Stimulated activated CD8-positive, alpha-beta memory T cell treated with anti-CD3 and anti-CD28 coated beads, Interleukin-15, amount 100 ng/mL, for 24 hours (primary cell): ENCODE measurements at places on chromosomes 6 and 20.

- no peak for DNase-seq
Observed at GRCh38 chr20:36507746-36508145, 33.6 kb upstream of the MYL9 start.

DNA sequence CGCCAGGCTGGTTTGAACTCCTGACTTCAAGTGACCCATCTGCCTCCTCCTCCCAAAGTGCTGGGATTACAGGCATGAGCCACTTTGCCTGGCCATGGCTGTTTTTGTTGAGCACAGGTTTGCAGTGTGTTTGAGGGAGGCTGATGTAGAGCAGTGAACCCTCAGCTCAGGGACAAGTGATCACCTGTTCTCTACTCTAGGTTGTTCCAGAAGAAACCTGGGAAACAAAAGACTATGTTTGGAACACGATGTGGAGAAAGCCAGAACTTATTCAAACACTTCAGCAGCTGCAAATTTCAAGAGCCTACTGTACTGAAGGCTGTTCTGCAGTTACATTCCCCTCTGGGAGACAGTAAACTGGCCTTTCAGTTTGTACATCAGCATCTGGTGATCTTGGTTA, 4.7 kb downstream of the TULP1 start:
- DNase-seq = no peak

DNA sequence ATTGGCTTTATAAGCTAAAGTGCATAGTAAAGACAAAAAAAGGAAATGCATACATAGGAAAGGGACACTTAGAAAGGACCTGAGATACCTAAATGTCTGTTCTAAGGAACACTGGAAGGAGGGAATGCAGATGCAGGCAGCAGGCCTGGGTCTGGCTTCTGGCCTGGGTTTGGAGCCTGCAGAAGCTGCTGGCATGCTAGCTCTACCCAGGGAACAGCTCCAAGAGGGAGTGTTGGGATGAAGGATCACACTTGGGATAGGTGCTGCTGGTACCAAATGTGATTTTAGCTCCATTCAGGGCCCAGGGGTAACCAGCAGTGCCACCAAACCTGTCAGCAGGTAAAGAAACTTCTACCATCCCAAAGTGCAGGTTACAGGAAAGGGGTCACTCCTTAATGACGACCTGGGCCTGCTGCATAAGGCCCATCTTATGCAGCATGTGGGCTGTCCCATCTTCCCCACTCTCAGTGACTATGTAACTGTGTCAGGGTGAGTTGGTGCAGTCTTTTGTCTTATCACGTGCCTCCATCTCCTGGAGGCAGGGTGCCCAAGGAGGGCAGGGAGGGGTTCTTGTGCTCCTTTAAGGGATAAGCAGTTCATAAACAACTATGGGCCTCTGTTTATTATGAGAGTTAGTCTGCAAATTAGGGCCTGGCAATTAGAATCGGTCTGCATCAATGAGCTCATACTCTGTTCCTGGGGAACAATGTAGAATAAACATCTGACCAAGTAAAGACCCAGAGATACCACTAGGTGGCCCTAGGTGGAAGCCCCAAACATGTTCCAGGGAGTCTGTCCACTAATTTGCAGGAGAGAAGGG, 26.9 kb downstream of the DDX27 start:
- no peak for DNase-seq

DNA sequence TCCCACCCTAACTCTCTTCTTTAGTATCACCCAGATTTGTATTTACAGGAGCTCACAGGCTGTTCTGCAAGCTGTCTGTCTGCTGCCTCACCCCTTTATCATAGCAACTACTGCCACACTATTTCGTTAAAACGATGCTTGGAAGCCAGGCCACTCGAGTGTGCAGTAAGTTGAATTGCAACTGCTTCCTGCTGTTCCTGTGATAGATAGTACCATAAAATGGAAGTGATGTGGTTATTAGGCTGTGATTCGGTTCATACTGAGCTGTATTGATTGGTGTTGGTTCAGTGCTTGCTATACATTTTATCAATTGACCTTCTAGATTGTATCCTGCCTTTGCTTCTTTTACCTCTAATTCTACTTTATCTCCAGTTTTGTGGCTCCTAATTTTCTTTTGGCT, 325.4 kb downstream of the RNF144B start:
- DNase-seq = no peak

DNA sequence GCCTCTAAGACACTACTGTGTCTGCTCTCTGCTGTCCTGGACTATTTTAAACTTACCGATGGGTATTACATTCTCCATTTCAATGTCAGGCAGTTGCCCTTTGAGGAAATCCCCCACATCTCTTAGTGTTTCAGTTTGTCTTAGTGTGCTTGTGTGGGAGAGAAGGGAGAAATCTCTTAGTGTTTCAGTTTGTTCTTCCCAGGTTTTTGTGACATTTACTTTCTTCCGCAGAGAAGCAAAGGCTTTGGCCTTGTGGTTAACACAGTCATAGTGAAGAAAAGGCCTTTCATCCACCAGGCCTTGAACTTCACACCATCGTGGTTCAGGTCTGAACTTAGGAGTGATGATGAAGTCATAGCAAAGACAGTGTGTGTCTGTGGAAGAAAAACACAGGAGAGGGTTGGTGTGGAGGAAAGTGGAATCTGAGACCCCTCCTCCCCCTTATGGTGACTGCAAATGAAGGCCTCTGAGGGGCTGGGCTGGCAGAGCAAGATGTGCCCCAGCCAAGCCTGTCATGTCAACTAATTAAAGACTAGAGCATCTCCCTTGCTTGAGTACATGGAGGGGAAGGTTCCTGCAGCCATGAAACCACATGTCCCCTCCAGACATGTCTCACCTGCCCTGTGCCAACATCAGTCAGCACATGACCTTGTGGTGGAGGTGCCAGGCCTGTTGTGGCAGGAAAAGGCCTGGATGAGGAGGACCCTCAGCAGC, 23.9 kb downstream of the RAET1L start:
- DNase-seq = no peak

- DNase-seq = no peak
Observed at GRCh38 chr6:41122918-41123317, 31.2 kb downstream of the TREML1 start.

GRCh38 chr20:4176187-4176586, 160.8 kb upstream of the RNF24 start:
- no peak for DNase-seq

DNA sequence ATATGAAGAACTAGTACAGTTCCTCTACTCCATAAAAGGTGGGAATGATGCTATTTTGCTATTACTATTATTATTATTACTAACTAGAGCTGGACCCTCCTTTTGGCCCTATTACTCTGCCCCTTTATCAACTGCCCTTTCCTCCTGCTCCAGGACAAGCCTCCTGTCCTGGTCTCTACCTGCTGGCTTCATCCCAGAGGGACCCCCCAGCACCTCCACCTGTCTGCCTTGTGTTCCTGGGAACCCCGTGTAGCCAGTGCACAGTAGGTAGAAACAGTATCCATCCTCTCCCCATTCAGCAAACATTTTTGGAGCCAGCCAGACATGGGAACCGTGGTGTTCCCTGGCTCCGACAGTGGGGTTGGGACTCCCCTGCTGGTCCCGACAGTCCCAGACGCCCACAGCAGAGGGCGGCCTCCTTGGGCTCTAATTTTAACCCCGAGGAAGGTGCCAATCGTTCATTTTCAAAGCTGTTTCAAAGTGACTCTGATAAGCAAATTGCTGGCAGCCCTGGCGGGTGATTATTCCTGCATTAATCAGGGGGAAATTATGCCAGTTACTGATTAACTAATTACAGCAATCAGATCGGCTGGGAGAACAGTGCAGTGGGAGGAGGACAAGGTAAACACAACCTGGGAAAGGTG, 44.2 kb upstream of the MDGA1 start:
- no peak for DNase-seq

GRCh38 chr20:10172998-10173655, 45.5 kb upstream of the SNAP25 start:
- DNase-seq = no peak

DNA sequence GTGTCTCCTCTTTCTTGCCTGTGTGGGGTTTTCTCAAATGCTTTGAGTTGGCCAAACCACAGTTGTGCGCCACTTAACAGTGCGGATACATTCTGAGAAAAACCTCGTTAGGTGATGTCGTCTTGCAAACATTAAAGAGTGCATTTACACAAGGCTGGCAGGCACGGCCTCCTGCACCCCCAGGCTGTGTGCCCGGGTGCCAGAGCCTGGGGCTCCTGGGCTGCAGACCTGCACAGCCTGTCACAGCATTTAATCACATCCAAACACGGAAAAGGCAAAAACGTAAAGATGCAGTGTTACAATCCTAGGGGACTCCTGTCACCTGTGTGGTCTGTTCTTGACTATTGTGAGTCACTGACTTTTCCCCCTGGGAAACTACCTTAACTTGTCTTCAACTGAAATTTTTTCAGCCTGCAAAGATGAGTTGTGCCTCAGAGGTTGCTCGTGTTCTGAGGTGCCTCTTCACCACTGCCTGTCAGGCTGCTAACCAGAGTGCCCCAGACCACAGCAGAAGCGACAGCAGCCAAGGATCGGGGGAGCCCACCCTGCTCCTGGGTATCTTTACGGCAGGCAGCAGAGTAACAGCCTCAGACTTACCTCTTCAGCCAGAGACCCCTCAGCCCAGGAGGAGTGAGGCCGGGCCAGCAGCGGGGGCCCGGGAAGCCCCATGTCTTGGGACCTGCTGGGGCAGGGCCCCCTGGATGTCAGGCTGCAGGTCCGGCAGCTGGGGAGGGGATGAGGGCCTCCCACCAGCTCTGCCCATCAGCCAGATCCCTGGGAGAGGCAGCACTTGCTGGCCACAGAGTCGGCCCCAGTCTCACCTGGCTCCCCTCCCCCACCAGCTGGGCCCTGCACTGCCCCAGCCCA, 683 bp upstream of the C20orf204 start:
- no peak for DNase-seq

DNA sequence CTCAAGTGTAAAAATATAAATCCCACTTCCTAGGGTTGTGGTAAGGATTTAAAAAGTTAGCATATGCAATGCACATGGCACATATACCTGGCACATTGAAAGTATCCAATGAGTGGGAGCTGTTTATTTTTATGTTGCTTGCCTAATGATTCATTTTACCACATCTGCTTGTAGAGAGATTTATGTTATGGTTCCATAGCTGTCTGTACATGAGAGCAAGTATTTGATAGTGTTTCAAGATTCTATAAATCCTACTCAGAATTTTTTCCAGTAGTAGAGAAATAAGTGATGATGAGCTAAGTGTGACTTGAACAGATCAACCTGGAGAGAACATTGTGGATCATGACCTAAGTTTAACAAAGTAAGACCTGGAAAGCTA, 125.3 kb upstream of the SPTLC3 start:
- no peak for DNase-seq

- no peak for DNase-seq
Observed at GRCh38 chr6:2447931-2448330, 202.5 kb upstream of the GMDS start.

- no peak for DNase-seq
Observed at GRCh38 chr6:28090917-28091586, 10.7 kb downstream of the ZNF165 start.

- DNase-seq = peak; percentile 57
Observed at GRCh38 chr6:13427801-13428582, 59.4 kb downstream of the GFOD1 start.

- peak; percentile 55 for DNase-seq
Observed at GRCh38 chr6:28104392-28105244, 19.8 kb upstream of the ZSCAN16 start.

GRCh38 chr6:100370265-100370664, 94.5 kb downstream of the SIM1 start:
- no peak for DNase-seq

- no peak for DNase-seq
Observed at GRCh38 chr20:9520086-9520485, 5.7 kb downstream of the LAMP5 start.

- DNase-seq = no peak
Observed at GRCh38 chr6:107629548-107630129, 139.7 kb downstream of the SOBP start.

- no peak for DNase-seq
Observed at GRCh38 chr6:159493898-159494585, 199.0 kb downstream of the SOD2 start.

- DNase-seq = no peak
Observed at GRCh38 chr20:24600012-24600411, 130.6 kb downstream of the SYNDIG1 start.

DNA sequence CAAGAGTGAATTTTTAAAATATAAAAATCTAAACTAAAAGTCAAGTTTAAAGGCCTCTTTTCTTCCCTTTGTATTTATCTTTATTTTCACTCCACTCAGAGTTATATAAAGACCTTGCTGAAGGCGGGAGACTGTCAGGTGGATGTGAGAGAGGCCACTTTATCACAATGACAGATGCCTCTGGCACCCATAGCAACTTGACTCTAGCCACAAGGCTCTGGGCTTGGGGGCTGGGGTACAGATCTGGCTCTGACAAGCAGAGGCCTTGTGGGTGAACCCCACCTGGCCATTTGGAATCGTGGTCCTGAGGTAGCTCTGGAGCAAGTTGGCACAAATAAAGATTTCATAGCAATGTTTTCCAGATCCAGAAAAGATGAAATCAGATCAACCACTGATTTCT, 417.2 kb downstream of the RFPL4B start:
- DNase-seq = no peak

GRCh38 chr6:49551078-49551865, 804 bp downstream of the C6orf141 start:
- peak; percentile 0 for DNase-seq

GRCh38 chr20:8388141-8388540, 256.1 kb downstream of the PLCB1 start:
- DNase-seq = no peak

- no peak for DNase-seq
Observed at GRCh38 chr20:25315418-25316210, 67.7 kb downstream of the PYGB start.

DNA sequence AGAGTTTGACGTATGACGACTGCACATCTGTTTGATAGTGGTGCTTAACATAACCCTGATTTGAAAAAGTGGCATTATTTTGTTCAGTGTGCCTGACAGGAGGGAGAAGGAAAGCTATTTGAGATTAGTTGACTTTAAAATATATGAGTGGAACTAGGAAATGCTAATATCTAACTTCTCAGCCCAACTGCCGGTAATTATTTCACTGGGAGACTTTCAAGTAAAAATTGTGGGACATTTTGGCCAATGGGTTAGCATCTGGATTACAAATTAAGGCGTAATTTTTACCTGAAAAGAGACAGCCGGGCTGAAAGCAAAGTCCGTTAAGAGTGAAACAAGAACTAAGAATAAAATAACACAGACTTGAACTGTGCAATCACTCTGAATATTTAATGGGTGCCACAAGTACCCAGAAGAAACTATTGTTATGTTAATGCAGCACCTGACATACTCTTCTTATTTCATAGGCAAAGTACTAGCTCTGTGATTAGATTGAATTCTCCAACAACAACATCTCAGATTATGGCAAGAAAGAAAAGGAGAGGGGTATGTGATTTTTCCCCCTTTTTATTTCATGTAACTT, 2.0 kb downstream of the HEY2 start:
- DNase-seq = no peak

- DNase-seq = no peak
Observed at GRCh38 chr20:24381886-24382285, 87.5 kb upstream of the SYNDIG1 start.
